ENCODE measurements at places on chromosomes 6 and 20. TPM values are rescaled to one million over a fixed set of nuclear protein-coding genes. Genes with fewer than 3 reads are reported as not detected.

- no peak for DNase-seq
These were observed 173.8 kb upstream of the RAB32 start for GRCh38 chr6:146369866-146370265.

GRCh38 chr6:13177664-13178063, 150.7 kb downstream of the TBC1D7 start:
- no peak for DNase-seq

DNA sequence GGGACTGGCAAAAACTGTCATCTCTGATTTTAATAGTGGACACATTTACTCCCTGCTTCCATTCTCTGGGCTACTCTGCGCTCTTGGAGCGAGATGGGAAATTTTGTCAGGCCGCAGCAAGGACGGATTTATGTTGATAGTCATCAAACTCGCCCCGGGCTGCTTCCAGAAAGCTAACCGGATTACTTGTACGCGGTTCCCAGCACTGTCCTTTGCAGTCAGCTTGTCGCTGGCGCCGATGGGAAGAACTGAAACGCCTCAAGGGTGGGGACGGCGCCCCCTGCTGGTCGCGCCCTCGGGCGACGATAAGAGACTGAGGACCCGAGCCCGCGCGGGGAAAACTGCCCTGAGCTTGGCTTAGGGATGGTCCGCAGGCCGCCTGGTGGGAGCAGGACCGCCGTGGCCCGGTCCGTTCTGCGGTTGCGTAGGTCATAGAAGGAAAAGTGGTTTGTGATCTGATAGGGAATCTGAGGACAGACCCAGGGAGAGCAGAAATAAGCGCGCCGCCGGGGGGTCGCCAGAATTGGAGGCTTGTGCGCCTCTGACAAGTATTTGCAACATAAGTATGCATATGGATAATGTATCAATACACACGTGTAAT, 984 bp upstream of the ABT1 start:
- peak; percentile 98 for DNase-seq

DNA sequence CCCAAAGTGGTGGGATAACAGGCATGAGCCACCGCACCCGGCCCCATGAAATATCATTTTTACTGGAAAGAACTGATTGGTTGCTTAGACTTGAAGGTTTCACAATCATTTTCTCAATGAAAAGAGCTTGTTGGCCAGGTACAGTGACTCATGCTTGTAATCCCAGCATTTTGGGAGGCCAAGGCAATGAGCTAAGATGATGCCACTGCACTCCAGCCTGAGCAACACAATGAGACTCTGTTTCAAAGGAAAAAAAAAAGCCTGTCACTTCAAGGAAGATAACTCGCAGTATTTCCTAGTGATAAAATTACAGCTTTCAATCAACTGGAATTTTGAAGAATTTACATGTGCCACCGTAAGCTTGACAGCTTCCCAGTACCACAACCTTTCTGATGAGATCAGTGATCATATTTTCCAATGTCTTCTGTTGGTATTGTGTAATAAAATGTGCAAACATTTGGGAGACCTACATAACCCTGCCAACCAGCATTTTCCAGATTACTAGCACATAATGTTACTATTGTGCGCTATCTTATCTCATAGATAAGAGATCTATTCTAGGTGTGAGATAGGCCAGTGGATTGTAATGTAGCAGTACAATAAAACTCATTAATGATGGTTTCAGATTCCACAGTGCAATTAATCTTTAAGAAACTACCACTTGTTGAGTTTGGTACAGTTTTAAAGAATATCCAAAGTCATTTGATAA, 7.2 kb downstream of the PNLDC1 start:
- no peak for DNase-seq

DNA sequence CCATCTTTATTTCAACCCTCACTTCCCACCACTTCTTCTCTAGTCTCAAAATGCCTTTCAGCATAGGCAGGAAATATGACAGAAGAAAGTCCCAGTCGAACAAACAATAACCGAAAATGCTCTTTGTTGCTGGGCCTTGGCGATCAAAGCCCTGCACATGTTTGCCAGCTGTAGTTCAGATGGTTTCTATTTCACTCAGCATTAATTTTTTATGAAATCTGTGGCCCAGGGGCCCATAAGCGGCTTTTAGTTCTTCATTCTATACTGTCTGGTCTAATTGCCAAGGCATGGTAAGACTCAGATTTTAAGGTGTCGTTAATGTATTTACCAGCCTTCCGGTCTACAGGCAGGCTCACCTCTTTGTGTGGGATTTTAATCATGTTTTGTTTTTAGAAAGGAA, 10.9 kb upstream of the F13A1 start:
- DNase-seq = no peak

- peak; percentile 89 for DNase-seq
These were observed 1.3 kb upstream of the SIRPA start for GRCh38 chr20:1893721-1894470.

- DNase-seq = no peak
These were observed 19.9 kb upstream of the DEK start for GRCh38 chr6:18284261-18284660.

DNA sequence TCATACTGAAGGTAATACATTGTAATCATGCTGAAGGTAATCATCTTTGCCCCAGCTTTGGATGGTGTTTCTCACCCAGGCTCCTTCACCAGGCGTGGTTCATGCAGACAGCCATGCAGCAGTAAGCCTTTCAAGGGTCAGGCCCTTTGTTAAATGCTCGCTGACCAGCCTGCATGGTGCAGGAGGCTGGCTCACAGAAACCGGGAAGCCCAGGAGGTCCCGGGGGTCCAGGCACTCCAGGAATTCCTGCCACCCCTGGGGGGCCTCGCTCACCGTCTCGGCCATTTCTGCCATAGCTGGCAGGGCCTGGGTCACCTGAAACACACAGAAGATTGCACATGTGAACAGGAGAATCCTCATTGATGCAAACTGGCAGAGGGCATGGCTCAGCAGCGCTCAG, 86.1 kb downstream of the COL9A1 start:
- no peak for DNase-seq

DNA sequence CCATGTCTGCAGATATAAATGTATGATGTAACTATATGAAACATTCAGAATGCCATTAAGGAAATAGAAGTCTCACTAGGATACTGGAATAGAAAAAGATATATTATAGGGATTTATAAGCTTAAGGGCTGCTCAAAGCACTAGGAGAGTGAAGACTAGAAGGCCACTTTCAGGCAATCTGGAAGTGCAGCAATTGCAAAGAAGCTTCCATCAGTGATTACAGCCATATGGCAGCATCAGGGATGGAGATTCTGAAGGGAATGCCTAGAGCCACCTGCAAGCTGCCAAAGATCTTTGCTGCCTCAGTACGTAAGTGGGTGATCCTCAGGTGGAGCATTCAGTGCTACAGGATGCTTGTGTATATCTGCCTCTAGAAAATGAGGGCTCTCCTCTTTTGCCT, 796.2 kb upstream of the EPHA7 start:
- no peak for DNase-seq

DNA sequence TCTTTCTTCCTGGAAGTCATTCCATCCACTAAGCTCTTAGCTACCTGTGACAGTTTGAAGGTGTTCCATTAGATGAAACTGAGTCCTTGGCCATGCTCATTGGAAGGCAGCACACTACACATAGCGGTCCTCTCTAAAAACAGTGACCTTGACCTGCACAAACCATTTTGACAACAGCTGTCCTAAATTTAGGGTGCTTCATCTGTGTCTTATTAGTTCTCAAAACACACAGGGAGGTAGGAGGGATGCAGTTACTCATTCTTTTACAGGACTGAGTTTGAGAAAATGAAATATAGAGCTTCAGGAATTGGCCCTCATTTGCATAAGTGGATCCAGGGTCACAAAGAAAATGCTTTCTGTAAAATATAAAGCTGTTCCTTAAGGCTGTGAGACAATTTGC, 20.4 kb upstream of the MAP3K4 start:
- no peak for DNase-seq

DNA sequence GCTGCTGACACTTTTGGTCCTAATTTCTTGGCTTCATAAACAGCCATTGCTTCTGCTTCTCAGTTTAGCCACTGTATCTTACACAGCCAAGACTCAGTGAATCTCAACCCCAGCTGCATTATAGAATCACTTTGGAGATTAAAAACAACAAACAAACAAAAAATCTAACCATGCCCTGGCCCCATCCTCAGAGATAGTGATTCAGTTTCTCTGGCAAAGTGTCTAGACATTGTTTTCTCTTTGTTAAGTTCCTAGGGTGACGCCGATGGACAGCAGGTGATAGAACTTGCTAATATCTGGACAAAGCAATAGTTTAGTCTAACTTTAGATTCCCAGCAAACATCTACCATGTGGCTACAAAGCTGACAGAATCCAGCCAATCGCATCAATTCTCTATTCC, 2.9 kb downstream of the ADGRF5 start:
- no peak for DNase-seq

DNA sequence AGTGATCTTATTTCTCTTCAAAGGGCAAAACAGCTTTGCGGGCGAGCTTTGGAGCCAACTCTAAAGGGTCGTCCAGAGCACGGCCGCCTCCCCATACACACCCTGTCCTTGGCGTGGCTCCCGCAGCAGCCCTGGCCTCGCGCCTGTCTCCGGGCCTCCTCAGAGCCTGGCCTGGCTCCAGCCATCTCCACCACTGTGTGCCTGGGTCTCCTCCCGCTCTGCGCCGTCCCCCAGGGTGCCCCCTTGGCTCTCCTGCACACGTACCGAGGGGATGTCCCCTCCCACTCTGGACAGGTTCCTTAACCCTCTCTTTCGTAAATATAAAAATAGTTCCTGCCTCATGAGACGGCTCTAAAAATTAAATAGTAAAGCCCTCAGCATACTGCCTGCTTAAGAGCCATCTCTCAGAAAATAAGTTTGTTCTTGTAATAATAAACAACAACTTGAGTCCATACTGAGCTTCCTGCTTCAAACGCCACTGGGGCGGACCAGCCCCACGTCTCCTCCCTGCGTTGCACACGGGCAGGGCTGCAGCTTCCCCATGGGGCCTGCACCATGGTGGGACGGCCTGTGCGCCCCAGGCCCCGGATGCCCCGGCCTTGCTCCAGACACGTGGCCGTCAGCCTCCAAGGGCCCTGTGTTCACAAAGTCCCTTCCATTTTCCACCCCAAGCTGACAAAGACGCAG, 226.2 kb downstream of the TTLL2 start:
- peak; percentile 93 for DNase-seq

DNA sequence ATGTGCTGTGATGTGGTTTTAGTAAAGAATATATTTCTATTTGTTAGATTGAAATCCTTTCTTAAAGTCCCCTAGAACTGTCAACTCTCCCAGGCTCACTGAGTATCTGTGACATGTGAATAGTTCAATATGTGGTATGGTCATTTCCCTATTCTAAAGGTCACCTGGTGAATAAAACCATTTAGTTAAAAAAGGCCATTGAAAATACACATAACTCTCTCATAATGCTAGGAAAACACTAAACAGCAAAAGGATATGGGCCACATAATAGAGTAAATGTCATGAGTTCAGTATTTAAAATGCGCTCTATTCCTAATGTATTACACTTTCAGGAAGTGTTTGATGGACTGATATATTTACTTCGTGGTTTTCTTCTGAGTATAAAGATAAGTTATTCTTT, 420.9 kb upstream of the JAG1 start:
- DNase-seq = no peak

GRCh38 chr6:152603911-152604310, 33.3 kb downstream of the SYNE1 start:
- no peak for DNase-seq

GRCh38 chr20:31716818-31717477, 5.7 kb downstream of the BCL2L1 start:
- DNase-seq = no peak

- no peak for DNase-seq
These were observed 20.0 kb downstream of the PHF20 start for GRCh38 chr20:35791821-35792220.

GRCh38 chr6:114569669-114570068, 226.8 kb upstream of the HS3ST5 start:
- DNase-seq = no peak

DNA sequence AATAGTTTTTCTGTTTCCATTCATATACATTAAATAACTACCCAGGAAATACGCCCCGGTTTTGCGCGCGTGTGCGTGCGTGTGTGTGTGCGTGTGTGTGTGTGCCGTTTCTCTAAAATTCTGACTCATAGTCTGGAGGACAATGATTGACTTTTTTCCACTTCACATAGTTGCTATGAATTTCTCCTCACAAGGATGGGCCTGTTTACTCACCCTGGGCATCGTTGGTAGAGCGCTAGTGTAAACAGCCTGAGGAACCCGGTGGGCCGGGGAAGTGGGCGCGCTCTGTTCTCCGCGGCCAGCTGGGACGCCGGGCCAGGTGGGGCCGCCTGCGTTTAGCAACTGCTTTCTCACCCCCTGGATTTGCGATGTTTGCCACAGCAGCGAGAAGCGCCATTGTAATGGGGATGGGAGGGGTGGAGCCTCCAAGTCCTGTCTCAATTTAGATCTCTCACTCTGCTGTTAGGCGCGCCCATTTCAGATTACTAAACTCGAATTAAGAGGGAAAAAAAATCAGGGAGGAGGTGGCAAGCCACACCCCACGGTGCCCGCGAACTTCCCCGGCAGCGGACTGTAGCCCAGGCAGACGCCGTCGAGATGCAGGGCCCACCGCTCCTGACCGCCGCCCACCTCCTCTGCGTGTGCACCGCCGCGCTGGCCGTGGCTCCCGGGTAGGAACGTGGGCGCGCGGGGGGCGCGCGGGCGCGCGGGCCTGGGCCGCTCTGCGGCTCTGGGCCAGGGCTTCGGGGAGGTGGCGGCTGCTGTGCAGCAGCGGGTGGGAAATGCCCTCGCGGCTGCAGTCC, at the start of gene CD109:
Gene CD109, plus strand, starts transcription at position 585 of the 803 bp plus-strand sequence. Its CDS starts 13 bp downstream, at position 598.
- DNase-seq = peak; percentile 68

- DNase-seq = no peak
These were observed 536 bp upstream of the RAET1G start for GRCh38 chr6:149923327-149923986.

DNA sequence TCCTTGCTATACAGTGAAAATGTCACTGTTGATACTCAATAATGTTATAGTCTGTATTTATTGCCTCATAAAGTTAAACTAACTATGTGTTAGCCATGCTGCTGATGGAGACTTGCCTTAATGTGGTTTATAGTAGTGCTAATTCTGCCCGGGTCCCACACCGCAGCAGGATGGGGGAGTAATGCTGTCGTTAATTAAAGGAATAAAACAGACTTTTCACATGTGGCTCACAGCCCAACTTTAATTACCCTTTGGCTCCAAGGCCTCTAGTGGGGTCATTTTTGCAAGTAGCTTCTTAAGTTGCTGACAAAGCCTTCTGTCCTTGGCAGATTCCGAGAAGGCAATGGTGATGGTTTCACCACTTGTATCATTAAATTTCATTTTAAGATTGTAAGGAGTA, 634.3 kb downstream of the TBC1D32 start:
- no peak for DNase-seq

GRCh38 chr20:38809942-38810341, 4.4 kb downstream of the PPP1R16B start:
- no peak for DNase-seq

- no peak for DNase-seq
These were observed 1.3 kb downstream of the PI16 start for GRCh38 chr6:36955671-36956445.

The ALDH5A1 gene
- 25.1 TPM for total RNA-seq

The CFAP61 gene
- 27.4 TPM for total RNA-seq

The CST1 gene
- not detected for total RNA-seq

The PRND gene
- not detected for total RNA-seq

The STMND1 gene
- not detected for total RNA-seq

The APCDD1L gene
- 0.32 TPM for total RNA-seq

The IER3 gene
- 19.2 TPM for total RNA-seq

Data from Right ventricle myocardium inferior (tissue), 1 donor.